ENCODE measurements at places on chromosomes 4 and X.

DNA sequence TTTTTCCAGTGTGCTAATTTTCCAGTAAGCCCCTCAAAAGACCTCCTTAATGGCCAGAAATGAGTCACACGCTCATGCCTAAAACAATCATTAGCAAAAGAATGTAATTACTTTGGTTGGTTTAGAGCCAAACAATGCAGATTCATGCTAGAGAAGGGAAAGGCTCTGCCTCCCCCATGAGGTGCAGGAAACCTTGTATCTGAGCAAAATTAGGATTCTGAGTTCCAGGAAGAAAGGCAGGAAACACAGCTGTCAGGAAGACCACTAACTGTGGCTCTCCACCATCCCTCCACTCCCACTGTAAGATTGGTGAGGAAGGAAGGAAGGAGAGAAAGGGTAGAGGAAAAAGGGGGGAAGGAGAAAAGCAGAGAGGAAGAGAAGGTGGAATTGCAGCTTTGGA lies 104.9 kb upstream of the DHX15 start:
- no peak for DNase-seq

DNA sequence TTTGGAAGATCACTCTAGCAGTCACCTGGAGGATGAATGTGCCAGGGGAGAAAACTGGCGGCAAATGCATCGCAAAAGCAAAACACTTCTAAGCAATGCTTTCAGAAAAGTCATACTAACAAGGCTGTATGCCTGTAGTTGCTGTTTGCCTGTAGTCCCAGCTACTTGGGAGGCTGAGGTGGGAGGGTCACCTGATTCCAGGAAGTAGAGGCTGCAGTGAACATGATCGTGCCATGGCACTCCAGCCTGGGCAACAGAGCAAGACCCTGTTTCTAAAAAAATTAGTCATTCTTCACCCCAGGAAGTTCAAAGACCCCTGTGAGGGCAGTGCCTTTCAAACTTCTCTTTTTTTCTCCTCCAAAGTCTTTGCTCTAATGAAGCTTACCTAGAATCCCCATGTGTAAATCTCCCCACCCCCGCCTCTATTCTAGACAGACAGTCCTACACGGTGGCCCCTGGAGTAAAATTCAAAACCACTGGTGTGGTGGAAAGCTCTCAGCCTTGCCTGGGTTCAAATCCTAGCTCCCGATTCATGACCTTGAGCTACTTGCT lies 5.5 kb downstream of the SOWAHD start:
- no peak for DNase-seq

- no peak for DNase-seq
These were observed 1033.1 kb downstream of the RAPGEF2 start for GRCh38 chr4:160136021-160136420.

- peak; percentile 73 for DNase-seq
These were observed at the start of gene GABRB1 for GRCh38 chr4:47031011-47031678. Gene GABRB1, plus strand, starts transcription at chr4:47031567.

DNA sequence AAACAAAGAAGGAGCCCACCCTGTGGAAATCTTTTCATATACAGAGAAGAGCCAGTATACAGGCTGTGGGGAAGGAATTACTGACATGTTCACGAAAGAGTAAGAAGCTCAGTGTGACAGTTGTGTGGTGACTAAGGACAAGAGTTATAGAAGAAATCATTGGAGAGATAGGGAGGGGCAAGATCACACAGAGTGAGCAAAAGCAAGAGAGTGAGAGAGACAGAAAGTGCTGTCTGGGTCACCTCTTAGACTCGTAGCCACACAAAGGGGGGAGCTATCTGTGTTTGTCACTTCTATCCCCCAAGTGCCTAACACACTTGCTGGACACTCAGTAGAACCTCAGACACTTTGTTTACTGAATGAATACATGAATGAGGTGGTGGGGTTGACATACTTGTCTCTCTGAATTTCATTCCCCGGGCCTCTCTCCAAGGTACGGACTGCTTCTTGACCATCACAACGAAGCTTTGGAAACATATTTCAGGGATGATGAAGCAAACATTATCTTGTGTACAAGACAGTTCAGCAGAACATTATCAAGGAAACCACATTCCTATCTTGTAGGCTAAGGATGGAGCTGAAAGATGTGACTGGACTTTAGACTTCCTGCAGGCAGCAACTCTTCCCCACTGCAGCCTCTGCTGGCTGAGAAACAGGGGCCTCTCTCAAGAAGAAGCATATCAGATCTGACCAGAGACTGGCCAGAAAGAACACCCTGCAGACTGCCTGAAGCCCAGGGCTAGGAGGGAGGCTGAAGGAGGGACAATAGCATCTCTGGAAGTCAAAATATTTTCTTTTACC lies 168.2 kb downstream of the AMELX start:
- DNase-seq, result no peak

DNA sequence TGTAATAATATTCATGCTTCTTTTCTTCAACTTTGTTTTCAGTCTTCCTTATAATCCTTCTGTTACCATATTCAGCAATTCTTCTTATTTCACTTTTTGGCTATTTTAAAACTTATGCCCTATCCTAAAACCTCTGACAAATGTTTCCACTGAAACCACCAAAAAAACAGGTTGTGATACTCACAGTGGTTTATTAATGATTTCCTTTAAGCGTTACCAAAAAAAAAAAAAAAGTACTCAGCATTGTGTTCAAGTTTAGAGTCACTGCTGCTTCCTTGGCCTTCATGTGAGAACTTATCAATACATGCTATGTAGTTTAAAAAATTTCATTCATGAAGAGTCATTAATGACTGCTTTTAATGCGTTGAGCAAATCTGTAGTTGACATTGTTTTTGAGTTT lies 35.4 kb upstream of the UGT2A3 start:
- DNase-seq, result no peak

Measured in kidney glomerular epithelial cell (primary cell).